HT1080 (cell line): ENCODE measurements at places on chromosomes 7 and 10.
A peak's percentile ranks its signal among the peaks of the same experiment; 100 is the strongest.

DNA sequence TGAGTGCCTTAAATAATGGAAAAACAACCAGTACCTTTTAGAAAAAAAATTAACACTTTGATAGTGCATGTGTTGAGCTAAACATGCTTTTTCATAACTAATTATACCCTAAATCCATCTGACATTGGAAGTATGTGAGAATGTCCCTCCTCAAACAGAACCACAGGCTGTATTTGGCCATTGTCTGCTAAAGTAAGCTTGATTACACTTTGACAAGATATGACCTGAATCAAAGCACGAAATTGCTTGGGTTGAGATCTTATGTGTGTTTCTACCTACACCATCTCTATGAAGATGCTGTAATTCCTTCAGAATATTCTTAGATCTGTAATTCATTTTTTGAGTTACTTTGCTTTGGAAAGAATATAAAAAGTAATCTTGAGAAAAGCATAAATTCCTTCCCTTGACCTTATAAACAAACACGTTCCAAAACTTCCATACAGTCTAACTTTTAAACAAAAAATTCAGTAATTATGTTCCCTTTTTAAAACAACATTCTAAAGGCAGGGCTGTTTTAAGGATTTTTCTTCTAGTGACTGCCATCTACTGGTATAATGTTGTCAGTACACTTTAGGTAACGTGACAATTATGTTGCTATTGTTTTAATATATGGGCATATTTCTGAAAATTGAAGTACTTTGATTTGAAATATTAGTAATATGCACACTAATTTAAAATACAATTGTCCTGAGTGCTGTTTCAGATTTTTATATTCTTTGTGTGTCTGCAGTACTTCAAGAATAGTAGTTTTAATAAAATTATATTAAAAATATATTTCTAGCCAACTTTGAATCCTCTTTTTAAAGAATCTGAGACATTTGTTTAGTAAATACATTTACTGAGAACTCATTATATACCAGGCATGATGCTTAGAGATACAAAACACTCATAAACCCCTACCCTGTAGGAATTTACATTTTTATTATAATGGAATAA, 20.9 kb downstream of the CD36 start:
- DNase-seq = peak; percentile 29

DNA sequence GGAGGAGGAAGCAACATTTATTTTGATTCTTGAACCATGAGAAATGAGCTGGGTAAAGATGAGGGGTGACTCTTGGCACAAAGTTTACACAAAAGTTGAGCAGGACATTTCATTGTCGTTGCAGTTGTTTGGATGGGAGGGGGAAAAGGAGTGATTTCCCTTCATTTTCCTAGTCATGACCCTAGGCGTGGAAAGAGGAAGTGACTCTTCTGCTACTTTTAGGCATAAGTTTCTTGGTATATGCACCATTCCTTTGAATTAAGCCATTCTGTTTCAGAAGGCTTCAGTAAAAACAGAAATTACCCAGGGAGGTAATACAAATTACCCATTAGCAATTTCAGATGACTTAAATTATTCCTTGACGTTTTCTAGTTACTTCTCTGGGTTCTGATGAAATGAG, 113.9 kb upstream of the FAM171A1 start:
- no peak for DNase-seq

- no peak for DNase-seq
Measured at GRCh38 chr10:64112701-64113355, 591.6 kb downstream of the REEP3 start.

DNA sequence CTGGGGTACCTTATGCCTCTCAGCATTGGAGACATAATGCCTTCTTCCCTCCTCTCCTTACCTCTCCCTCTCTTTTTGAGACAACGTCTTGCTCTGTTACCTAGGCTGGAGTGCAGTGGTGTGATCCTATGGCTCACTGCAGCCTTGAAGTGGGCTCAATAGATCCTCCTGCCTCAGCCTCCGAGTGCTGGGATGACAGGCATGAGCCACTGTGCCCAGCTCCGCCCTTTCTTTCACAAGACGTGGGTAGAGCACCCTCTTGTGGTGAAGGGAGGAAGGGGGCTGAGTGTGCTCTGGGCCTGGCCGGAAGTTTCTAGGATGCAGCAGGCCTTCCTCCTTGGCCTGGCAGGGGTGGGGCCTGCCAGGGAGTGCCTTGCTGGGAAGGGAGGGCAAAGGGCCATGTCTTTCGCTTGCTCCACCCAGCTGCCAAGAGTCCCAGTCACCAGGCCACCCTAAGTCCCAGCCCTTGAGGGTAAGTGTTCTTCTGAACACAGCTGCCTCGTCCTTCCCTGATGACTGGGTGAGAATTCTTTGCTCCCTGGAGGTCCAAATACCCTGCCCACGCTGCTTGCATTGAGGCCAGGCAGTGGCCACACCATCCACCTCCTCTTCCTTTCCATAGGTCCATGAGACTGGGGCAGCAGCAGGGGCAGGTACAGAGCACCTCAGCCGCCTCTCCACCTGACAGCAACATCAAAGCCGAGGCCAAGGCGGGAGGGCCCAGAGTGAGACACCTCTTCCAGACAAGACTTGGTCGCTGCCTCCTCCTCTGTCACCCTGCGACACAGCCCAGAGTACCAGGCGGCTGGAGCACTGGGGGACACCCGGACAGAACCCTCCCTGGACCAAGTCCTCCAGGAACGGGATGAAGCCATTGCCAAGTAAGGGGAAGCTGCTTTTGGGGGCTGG, 3.7 kb downstream of the ABHD11 start:
- DNase-seq = peak; percentile 89

- DNase-seq = no peak
Measured at GRCh38 chr7:94769724-94770123, 113.8 kb upstream of the SGCE start.

DNA sequence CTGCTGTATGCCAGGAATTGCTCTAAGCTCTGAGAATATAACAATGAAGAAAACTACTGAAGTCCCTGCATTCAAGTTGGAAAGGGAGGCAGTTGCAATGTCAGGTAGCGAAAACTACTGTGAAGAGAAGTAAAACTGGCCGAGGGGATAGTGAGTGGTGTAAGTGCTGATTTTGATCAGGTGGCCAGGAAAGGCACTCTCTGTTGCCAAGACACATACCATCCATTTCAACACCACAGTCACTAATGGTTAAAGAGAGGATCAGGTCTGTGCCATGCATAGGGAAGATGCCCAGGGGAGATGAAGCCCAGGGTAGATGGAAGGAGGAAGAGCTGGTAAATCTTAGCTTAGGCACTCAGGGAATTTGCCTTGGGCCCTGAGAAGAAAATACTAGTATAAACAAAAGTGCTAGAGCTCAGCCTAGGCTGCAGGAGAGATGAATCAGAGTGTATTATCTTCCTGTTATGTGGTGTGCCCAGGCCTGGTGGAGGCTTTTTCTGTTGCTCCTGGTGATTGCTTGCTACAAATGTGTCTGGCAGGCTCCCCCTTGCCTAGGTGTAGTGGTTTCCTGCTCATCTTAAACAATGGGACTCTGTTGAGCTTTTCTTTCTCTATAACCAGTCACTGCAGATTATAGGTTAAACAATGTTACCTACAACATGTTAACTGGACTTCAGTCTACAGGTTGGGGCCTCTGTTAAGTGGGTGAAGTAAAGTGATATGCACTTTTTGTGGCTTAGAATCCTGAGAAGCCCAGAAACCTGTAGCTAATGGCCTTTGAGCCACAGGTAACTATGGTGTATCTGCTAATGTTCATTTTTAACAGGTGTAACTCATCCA, 125.5 kb downstream of the LRRC4 start:
- DNase-seq = peak; percentile 93

GRCh38 chr10:129770286-129770685, 193.8 kb downstream of the EBF3 start:
- DNase-seq = no peak

- DNase-seq = no peak
Measured at GRCh38 chr7:158473221-158473620, 114.4 kb downstream of the PTPRN2 start.

DNA sequence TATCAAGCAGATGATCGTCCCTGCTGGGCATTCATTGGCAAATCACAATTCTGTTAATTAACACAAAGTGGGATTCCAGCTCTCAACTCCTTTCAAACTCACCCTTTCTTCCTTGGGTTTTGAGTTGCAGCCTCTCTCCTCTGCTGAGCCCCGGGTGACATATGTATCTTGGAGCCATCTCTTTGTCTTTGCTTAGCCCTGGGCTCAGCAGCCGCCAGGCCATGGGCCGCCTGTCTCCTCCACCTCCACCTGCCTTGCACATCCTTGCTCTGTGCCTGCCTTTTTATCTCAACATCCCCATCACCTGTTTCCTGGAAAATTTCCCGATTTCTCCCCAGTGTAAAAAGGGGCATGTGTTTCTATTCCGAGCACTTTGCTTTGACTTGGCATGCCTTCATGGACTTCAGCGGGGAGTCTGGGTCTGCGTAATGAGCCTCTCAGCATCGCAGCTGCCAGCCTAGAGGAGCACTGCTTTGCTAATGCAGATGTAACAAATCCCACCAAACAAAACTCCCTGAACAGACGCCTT, 141.3 kb upstream of the AGK start:
- no peak for DNase-seq

GRCh38 chr10:6333086-6333485, 130.4 kb downstream of the PFKFB3 start:
- DNase-seq = no peak

DNA sequence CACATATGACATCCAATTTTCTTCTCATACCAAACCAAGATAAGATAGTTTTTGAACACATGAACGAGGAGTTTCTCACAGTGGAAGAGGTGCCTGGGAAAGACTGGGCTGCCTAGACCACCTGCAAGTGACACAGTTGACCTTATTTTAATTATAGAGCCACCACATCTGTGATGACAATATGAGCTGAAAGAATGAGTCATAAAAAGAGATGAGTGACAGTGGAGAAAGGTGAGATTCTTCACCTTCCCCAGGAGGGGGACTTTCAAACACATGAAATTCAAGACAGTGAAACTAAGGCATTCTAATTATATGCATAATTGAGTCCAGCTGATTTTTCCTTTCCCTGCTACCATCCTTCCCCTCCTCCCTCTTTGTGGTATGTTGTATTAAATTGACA, 475.5 kb downstream of the NXPH1 start:
- no peak for DNase-seq

DNA sequence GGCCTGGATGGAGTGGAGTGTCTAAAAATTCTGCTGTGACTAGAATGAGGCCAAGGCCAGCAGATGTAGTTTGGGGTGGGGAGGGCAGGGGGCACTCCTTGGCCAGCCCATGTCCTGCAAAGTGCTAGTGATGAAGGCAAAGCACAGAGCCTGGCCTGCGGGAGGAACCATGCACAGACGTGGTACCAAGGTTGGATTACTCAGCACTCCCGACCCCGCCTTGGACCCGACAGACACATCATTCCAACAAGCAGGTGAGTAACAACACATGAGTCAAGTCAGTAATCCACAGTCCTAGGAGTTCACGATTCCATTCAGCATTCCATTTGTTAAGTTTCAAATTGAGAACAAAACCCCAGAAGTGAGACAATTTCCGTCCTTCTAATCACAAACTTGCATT, 317.3 kb downstream of the TCERG1L start:
- DNase-seq = peak; percentile 3

- no peak for DNase-seq
Measured at GRCh38 chr10:110618230-110618610, 25.9 kb upstream of the RBM20 start.

DNA sequence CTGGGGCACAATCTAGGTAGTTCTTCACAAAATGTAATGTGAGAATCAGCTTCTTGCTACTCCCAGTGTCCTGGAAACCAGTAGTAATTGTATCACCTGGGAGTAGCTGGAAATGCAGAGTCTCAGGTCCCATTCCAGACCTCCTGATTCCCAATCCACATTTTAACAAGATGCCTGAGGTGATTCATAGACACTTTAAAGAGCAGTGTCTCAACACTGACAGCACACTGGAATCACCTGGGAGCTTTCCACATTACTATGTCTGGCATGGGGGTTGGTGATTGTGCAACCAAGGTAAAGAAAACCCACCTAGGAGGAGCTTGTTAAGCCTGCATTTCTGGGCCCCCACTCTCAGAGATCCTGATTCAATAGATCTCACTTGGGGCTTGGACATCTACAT, 11.1 kb downstream of the DPY19L1 start:
- peak; percentile 28 for DNase-seq

DNA sequence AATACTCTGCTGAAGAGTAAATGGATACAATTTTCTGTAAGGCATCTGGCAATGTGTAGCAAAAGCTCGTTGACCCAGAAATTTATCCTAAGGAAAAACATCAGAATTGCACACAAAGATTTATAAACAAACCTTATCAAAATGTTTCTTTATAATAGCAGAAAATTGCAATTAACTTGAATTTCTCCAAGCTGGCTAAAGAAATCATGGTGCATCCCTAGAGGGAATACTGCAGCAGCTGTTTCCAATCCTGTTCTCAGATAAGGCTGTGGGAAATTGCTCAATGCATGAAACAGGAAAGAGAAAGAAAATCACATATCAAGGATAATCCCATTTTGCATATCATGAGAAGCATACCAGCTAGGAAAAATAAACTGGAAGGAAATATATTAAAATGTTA, 18.7 kb downstream of the TACR2 start:
- no peak for DNase-seq

DNA sequence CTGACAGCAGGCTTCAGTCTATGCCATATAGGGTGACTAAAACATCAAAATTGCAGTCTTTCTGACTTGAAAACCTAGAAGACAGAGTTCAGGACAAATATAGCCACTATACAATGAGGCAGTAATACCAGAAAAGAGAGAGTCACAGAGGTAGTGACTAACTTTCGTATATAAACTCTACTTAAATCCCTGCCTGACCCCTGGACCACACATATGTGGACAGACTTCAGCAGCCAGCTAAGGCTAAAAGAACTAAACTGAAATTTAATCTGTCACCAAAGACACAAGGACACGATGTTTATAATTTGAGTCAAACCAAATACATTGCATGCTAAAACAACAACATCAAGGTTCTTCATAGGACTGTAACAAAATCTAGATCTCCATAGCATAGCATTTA, 64.6 kb upstream of the MACROH2A2 start:
- no peak for DNase-seq

- no peak for DNase-seq
Measured at GRCh38 chr7:67518580-67518979, 521.9 kb downstream of the TYW1 start.

DNA sequence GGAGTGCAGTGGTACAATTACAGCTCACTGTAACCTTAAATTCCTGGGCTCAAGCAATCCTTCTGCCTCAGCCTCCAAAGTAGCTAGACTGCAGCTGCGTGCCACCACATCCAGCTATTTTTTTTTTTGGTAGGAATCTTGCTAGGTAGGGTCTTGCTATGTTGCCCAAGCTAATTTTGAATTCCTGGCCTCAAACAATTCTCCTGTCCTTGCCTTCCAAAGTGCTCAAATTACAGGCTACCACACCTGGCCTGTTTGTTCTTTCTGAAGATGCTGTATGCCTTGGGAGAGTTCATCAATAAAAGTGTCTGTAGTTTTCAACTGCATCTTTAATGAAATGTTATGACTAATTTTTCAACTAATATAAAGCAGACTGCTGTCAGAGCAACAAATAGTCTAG, 452 bp downstream of the SAMD9 start:
- no peak for DNase-seq

GRCh38 chr10:133564816-133565215, 567 bp downstream of the SYCE1 start:
- DNase-seq = no peak
